ENCODE measurements at places on chromosomes 6 and 20.

GRCh38 chr20:44384423-44385027 lies 29.0 kb downstream of the HNF4A start:
- peak; percentile 60 for DNase-seq

DNA sequence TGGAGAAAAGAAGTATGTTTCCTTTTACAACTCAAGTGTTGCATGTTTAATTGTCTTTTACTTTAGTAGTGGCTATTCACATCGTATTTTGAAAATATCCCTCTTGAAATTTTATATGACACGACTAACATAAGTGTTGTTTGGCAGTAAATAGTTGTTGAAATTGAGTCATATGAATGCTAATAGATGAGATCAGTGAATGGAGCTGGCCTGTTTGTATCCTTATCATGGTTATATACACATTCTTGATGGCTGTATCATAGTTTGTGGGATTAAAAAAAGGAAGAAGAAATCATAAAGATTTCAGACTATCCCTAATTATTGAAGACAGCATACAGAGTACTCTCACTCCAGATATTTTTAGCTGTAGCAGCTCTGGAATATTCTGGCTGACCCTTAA lies 8.2 kb upstream of the RAE1 start:
- no peak for DNase-seq

- DNase-seq: peak; percentile 70
These were observed 6.6 kb upstream of the FABP7 start for GRCh38 chr6:122772724-122773415.

- DNase-seq: no peak
These were observed 19.9 kb downstream of the HLA-DPB1 start for GRCh38 chr6:33095681-33096080.

DNA sequence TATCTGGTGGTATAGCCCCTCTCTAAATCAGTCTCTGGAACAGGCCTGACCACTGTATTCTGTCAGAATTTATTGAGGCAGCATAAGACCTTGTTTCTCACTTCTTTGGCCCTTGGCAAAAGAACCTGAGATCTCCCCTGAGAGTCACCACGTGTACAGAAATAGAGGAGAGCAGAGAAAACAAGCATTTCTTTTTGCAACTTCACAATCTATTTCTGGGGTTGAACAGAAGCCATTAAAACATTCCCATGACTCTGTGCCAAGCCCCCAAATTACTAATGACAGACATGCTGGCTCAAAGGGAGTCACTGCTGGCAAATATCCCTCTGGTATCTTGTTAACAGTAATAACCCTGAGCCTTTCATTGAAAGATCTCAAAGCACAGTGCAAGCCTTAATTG lies 395.3 kb downstream of the MAFB start:
- no peak for DNase-seq

DNA sequence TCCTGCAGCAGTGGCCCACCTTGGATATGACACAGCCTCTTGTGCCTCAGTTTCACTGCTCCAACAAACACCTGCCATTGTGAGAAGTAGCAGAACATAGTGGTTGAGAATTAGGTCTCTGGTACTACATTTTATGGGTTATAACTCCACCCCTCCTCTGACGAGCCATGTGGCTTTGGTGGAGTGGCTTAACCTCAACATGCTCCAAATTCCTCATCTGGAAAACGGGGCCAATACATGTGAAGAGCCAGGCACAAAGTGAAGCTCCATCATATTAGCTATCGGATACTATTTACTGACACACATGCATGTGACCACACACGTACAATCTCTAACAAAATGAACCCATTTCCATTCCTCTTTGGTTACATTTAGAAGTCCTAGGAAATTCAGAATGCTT lies 8.4 kb upstream of the KIZ start:
- no peak for DNase-seq

DNA sequence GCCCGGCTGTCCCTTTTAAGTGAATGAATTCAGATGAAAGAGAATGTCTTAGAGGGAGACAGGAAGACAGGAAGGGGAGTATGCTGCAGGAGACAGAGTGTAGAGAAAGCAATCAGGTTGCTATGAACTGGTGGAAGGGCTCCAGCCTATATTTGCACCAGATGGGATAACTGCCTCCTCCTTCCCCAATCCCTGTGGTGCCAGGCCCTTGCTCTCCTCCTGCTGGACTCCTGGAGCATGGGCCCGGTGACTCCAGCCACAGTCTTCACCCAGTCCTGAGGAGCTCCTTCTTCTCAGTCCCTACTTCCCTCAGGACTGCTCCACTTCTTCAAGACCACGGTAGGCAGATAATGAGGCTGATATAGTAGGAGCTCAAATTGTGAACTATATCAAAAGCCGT lies 91.8 kb downstream of the TMEM200A start:
- DNase-seq: no peak

DNA sequence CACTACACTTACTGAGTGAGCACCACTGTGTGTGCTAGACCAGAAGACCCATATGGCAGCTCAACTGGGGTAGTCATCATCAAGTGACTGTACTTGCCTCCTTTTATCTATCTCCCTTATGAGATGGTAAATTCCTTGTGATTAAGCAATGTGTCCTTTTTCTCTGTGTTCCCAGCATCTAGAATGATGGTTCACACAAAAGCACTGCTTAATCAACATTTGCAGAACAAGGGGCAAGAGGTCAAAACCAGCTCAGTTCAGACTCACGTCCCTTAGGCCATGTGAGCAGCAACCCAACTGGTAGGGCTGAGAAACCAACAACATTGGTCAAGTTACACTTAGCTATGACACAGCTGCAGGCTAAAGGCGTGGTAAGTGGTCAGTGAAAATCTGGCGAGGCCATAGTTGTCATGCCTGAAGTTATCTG lies 10.0 kb downstream of the TRAM2 start:
- DNase-seq: no peak

- DNase-seq: no peak
These were observed 52.0 kb downstream of the CDC5L start for GRCh38 chr6:44439270-44440045.

DNA sequence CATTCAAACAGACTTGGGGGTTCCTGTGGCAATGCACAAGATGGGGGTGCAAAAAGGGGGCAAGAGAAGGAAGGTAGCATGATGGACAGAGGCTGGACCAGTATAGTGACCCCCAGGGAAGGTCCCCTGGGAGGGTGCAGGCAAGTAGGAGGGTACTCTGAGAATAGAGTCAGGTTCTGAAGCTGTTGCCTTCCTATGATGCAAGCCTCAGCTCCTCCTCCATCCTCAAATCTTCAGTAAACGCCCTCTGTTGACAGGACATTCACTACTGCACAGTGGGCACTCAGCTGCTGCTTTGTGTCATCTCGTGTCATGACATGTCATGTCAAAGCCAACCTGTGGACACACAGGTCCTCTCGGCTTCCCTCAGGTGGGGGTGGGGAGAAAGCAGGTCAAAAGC lies 5.8 kb upstream of the SDCBP2 start:
- DNase-seq: no peak

DNA sequence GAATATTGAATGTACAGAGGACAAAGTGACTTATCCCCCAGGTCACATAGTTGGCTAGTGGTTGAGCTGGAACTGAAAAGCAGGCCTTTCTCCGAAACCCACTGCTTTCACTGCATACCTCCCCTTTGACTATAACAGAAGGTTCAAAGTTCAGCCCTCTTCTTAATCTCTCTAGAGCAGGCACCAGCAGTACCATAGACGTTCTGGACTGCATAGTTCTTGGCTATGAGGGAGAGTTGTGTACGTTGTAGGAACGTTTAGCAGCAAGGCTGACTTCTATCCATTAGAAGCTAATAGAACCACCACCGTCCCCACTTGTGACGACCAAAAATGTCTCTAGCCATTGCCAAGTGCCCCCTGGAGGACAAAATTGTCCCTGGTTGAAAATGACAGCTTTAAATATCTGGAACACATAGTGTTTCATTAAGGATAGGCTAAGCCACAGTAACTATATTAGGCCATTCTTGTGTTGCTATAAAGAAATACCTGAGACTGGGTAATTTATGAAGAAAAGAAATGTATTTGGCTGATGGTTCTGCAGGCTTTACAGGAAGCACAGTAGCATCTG lies 123.8 kb upstream of the MTHFD1L start:
- no peak for DNase-seq

GRCh38 chr6:34065466-34066217 lies 80.2 kb downstream of the GRM4 start:
- DNase-seq: no peak

DNA sequence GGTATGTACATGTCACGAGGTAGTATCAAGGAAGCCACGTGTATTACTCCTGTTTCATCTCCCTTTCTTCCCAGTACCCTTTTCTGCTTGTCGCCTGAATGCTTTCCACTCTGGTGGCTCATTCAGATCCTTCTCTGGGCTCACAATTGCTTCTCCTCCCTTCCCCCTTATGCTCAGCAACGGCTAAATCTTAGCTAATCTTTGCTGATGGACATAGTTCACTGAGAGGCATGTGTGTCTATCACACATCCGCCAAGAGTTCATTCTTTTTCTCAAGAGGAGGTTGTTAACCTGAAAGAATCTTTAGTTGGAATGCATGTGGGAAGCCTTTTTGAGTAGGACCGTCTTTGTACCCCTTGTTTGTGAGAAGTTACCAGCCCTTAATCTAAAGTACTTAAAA lies 25.8 kb upstream of the MROH8 start:
- no peak for DNase-seq

DNA sequence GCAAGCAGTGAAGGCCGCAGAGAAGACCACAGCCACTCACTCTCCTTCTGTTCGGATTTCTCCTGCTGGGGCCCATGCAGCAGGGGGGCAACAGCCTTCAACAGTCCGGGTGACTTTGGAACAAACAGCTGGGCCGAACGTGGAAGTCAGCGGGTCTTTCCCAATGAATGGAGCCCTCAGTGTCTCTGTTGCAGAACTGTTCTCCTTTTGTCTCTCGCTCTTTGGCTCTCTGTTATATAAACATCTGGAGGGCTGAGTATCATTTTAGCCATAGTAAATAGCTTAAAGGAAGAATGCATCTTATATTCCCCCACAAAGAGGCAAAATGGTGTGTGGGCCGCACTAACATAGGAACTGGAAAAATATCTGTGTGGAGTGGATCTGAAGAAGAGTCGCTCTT lies 136.7 kb upstream of the RALGAPA2 start:
- no peak for DNase-seq

Data from NCI-H526 (cell line).